HEK293T (cell line): ENCODE measurements at places on chromosomes 6 and 20.
A peak's percentile ranks its signal among the peaks of the same experiment; 100 is the strongest.

DNA sequence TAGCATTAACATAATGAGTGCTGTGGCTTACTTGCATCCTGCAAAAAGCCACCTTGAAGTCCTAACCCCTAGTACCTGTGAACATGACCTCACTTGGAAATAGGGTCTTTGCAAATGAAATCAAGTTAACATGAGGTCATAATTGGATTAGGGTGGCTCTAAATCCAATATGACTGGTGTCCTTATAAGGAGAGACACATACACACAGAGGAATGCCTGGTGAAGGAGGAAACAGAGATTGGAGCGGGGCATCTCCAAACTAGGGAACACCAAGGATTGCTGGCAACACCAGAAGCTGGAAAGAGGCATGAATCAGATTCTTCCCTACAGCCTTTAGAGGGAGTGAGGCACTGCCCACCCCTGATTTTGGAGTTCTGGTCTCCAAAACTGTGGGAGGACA lies 17.6 kb upstream of the RPS6KA2 start:
- no peak for DNase-seq

DNA sequence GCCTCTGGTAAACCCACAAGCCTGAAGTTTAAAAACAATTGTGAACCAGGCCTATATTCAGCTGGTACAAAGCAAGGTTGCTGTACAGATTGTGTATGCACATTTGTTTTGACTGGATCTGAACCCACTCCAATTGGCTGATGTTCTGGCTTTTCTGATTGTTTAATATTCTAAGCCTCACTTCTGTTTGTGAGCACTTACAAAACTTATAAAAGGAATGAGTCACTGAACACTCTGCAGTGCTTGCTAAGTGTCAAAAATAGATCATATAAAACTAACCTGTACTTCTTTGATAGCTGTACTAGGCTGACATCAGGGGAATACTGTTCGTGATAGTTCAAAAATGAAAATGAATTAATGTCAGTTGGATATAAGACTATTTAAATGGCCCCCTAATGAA lies 12.1 kb downstream of the COL21A1 start:
- no peak for DNase-seq

DNA sequence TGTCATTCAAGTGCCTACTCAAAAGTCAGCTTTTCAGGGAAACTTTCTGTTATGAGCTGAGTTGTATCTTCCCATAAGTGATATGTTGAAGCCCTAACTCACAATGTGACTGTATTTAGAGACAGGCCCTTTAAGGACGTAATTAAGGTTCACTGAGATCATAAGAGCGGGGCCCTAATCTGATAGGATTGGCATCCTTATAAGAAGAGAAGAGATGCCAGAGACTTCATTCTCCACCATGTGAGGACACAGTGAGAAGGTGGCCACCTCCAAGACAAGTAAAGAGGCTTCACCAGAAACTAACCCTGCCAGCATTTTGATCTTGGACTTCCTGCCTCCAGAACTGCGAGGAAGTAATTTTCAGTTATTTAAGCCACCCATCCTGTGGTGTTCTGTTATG lies 12.7 kb upstream of the SMLR1 start:
- DNase-seq = no peak

- no peak for DNase-seq
Observed at GRCh38 chr6:2542858-2543218, 207.9 kb downstream of the MYLK4 start.

- DNase-seq = no peak
Observed at GRCh38 chr20:22800129-22800528, 215.8 kb upstream of the FOXA2 start.

DNA sequence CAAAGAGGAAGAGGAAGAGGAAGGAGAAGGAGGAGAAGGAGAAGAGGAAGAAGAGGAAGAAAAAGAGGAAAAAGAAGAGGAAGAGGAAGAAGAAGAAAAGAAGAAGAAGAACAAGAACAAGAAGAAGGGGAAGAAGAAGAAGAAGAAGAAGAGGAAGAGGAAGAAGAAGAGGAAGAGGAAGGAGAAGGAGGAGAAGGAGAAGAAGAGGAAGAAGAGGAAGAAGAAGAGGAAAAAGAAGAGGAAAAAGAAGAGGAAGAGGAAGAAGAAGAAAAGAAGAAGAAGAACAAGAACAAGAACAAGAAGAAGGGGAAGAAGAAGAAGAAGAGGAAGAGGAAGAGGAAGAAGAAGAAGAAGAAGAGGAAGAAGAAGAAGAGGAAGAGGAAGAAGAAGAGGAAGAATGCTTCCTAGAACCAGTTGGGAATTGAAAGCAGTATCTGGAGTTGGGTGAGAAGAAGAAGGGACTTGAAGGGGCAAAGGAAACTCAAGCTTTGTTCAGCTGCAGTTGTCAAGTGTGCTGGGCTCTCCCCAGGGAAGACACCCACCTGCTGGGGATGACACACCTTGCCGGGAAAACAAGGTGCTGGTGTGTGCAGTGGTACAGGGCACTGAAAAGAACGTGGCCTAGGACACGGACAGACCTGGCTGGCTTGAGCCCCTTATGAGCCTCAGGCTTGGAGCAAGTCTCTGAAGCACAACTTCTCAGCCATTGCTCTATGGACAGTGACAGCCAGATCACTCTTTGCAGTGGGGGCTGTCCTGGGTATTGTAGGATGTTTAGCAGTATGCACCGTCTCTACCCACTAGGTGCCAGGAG lies 30.1 kb upstream of the ARFGEF2 start:
- no peak for DNase-seq

- DNase-seq = peak; percentile 27
Observed at GRCh38 chr6:108260126-108260808, 573 bp downstream of the SNX3 start.

DNA sequence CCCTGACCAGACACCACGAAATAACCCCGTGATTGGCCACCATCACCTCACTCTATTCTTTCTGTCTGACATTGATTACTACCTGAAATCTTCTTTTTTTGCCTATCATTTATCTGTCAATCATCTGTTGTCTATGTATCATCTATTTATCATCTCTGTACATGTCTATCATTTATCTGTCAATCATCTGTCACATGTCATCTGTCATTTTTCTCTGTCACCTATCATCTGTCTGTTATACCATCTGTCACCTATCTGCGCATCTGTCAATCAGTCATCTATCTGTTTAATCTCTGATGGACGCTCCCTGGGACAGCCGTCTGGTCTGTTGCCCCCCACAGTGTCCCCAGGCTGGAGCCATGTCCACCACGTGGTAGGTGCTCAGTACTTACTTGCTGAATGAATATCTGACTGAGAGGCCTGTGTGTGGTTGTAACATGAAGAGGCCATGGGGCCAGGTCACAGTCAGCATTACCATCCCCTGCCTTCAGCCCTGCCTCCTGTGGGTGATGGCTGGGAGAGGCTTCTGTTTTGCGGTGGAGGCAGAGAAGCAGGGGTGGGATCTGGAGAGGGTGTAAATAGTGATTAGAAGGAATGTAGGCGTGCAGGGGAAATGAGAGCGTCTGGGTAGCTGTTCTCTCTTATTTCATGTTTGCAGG lies 302.7 kb downstream of the QKI start:
- DNase-seq = no peak

- DNase-seq = no peak
Observed at GRCh38 chr6:38413102-38413800, 226.5 kb downstream of the BTBD9 start.

GRCh38 chr6:99282479-99283062 lies 66.9 kb downstream of the FAXC start:
- DNase-seq = peak; percentile 21

DNA sequence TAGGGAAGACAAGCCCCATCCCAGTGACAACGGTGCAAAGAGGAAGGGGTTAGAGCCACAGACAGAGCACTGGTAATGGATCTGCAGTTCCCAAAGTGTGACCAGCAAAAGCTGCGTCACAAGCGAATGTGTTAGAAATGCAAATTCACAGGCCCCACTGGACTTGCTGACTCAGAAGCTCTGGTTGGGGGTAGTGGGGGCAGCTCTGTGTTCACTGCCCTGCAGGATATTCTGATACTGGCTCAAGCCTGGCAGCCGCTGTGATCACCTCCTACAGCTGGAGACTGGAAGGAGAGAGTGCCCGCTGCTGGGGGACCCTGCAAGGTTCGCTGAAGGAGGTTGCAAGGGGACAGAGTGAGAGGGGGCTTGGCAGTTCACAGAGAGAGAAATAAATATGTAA lies 179.7 kb upstream of the CDH4 start:
- no peak for DNase-seq

GRCh38 chr6:84358581-84358980 lies 131.1 kb upstream of the CEP162 start:
- no peak for DNase-seq

GRCh38 chr20:61135266-61135665 lies 116.8 kb upstream of the CDH4 start:
- no peak for DNase-seq

DNA sequence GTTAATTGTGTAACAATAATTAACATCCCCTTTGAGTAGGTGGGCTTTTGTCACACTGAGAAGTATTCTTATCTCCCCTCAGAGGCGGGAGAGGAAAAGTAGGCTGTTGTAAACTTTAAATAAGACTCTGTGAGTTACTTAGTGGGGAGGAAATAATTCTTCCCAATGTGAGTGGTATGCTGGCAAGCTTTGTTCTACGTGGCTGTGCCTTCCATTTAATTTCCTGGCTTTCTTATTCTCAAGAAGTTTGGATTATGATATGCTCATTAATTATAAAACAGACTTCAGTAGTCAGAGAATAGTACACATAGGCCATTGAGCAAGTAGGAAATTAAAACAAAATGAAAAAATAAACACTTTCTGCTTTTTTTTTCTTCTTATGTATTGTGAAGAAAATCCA lies 19.1 kb downstream of the ADGRB3 start:
- DNase-seq = no peak

DNA sequence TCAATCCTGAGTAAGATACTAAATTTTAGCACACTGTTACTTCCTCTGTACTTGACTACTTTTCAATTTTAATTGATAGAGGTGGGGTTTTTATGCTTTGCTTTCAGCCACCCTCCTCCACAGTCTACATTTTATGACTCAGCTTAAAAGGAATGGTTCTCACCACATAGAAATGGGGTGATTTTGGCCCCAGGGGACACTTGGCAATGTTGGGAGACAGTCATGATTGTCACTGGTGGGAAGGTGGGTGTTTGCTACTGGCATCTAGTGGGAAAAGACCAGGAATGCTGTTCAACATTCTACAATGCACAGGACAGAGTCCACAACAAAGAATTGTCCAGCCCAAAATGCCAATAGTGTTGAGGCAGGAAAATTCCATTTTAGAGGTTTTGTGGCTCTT lies 71.3 kb downstream of the PCSK2 start:
- DNase-seq = no peak

- peak; percentile 50 for DNase-seq
Observed at GRCh38 chr20:8454137-8454712, 322.2 kb downstream of the PLCB1 start.

DNA sequence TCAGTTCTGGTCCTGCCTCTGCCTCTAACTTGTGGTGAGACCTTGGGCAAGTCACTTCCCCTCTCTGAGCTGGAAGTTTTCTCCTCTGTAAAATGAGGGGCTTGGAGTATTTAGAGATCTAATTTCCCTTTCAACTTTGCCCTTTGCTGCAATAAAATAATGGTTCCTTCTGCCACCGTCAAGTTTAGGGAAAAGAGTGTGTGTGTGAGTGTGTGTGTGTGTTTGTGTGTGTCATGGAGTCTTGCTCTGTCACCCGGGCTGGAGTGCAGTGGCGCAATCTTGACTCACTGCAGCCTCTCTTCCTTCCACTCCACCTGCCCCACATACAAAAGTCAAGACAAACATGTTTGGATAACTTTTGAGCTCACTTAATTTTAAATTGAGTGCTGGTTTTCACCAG lies 39.2 kb upstream of the PIM1 start:
- no peak for DNase-seq

GRCh38 chr6:150881911-150882481 lies 16.5 kb downstream of the MTHFD1L start:
- DNase-seq = no peak

GRCh38 chr20:18092890-18093289 lies 35.2 kb upstream of the OVOL2 start:
- DNase-seq = no peak

DNA sequence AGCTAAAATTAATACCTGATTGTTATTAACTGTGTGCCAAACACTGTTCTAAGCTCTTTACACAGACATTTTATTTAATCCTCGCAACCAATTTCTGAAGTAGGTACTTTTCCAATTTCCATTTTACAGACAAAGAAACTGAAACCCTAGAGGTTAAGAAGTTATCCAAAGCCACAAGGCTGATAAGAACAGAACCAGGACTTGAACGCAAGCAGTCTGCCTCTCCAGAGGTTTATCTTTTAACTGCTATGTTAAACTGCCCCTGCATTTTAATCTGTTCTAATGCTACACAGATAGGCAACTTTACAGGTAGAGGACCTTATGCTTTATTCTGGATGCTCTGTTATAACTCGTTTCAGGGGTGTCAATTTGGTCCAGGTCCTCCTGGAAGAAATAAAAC lies 118.2 kb downstream of the SLC16A10 start:
- DNase-seq = no peak

DNA sequence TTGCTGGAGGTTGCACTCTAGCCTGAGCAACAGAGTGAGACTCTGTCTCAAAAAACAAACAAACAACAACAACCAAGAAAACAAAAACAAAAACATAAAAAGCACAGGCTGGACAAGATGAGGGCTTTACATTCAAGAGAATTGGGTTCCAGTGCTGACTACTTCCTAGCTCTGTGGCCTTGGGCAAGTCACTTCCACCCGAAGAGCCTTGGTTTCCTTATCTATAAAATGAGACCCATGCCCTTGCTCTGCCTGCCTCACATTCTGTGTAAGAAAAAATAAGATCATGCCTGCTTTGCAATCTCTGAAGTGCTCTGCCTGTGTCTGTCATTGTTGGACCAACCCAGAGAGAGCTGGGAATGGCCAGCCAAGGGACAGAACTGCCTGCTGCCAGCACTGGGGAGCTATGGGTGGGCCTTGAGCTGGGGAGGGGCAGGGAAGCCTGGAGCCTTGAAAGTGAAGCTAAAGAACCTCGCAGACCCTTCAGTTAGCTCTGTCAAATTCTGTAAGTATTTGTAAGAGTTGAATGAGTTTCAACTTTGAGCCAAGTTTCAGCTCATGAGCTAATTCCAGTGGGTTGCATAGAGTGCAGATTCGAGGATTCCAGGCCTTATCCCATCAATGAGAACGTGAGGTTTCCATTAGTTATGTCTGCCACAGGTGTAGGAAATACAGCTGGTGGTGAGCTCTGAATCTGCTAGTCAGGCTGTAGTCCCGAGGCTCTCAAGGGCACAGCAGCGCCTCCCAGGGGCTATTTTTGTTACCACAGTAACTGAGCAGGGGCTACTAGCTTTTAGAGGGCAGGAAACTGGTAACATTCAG lies 93.2 kb downstream of the DLGAP4 start:
- DNase-seq = peak; percentile 80

DNA sequence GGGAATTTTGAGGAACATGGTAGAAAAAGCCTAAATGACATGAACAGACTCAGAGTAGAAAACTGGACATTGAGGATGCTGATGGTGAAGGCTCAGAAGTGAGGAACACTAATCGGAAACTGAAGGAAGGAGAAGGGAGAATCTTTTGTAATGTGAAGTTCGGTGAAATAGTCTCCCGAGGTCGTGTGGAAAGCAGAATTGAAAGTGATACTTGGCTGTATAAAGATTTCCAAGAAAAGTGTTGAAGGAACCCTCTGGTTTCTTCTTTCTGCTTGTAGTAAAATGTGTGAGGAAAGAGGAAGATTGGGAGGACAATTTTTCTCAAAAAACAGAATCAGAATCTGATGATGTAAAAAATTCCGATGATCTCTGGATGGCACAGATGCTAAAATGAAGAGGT lies 115.4 kb downstream of the LAMP5 start:
- no peak for DNase-seq

GRCh38 chr20:58843128-58843556 lies 7.6 kb downstream of the GNAS-AS1 start:
- DNase-seq = no peak
